ENCODE measurements at places on chromosomes 3 and 15.

- no peak for DNase-seq
Observed at GRCh38 chr15:98610991-98611390, 37.3 kb upstream of the IGF1R start.

DNA sequence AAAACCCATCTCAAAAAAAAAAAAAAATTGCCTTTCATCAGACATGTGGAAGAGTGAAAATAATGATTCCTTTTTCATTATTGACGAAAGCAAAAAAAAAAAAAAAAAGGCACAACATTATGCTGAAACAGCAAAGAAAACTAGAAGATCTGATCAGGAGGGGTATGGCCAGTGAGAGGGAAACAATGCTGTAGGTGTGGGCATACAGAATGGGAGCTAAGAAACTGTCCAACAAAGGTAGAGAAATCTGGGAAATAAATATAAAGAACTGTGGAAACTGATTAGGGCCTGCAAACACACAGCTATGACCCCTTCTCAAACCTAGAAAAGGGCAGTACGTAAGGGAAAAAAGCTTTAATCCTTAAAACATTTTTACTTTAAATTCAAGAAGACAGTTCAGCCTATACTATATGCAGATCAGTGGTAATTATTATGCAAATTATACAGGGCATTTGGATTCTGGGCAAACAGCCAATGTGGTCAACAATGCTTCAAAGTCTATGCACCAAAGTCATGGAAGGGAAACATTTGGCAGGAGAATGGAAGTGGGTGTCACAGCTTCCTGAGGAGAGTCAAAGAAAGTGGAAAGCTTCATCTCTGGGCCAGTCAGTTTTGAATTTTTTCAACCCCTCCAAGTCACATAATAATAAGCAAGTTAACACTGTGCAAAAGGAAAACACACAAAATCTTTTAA lies 68.3 kb upstream of the SLC12A8 start:
- peak; percentile 34 for DNase-seq

DNA sequence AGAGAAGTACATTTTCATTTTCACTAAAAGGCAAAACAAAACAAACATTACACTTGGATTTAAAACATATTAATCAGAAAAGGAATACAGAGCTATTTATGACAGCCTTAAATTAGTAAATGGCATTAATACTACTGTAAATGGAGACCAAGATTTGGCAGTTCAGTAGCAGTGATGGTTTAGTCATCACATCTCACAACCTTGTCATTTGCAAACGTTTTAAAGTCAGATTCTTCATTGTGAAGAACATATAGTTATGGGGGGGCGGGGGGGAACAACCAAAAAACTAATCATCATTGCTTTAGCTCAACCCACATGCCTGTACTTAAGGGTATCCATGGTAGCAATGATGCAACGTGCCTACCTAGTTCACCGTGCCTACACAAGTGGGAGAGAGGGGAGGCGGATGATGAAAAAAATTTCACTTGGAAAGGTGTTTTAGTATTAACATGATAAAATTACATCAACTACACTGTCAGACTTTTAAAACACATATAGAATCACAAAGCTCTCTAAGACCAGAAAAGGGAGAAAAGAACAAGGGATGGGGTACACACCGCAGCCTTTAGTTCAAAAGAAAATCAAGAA lies 40.1 kb downstream of the DLG1 start:
- no peak for DNase-seq

GRCh38 chr15:61393949-61394348 lies 164.8 kb upstream of the RORA start:
- no peak for DNase-seq

GRCh38 chr3:4897765-4898453 lies 81.3 kb upstream of the BHLHE40 start:
- no peak for DNase-seq
